ENCODE measurements at places on chromosomes 2 and 18.

- no peak for DNase-seq
These were observed 160.1 kb upstream of the ZC3H15 start for GRCh38 chr2:186325827-186326535.

DNA sequence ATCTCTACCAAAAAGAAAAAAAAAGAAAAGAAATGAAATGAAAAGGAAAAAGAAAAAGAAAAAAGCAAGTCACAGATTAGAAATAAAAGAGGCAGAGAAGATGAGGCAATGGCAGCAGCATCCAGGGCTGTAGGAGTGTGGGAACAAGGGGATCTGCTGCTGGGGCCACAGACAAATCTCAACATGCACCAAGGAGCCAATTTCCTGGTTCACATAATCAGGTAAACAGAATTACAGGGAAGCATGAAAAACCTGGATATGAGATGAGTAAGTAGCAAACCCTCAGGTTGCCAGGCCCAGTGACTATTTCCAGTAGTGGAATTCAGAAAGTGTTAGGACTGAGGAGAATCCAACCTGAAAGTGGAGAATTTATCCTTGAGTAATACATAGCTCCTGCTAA, 77.4 kb upstream of the ARHGAP28 start:
- no peak for DNase-seq

DNA sequence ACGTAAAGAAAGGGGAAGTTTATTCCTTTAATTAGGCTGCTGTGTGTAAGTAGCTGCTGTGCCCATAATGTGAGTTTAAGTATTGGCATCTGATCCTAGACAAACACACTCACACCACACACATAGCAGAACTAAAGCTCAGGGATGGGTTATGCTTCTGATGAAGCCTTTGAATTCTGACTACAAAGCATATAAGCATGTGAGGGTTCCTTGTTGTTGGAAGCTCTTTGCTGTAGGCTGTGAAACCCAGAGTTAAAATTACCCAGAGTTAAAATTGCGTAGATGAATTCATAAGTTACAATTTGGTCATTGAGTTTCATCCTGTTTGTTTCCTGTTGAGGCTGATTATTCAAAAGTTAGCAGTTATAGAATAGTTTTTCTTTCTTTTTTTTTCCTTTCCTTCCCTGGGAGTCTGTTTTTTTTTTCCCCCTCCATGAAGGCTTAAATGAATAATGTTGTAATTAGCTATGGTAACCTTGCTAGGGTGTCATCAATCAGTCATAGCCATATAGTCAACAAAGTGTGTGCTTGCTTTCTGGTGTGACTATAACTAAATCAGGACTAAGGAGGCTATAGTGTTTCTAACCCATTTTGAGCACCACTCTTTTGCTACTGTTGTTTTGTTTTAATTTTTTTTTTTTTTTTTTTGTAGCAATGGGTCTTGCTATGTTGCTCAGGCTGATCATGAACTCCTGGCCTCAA, 426.1 kb downstream of the PARD3B start:
- DNase-seq: no peak

GRCh38 chr2:199850718-199851500, at the start of gene FTCDNL1:
Gene FTCDNL1, minus strand, starts transcription at chr2:199851192. Its CDS starts 2,230 bp downstream, at chr2:199848962.
- peak; percentile 84 for DNase-seq

DNA sequence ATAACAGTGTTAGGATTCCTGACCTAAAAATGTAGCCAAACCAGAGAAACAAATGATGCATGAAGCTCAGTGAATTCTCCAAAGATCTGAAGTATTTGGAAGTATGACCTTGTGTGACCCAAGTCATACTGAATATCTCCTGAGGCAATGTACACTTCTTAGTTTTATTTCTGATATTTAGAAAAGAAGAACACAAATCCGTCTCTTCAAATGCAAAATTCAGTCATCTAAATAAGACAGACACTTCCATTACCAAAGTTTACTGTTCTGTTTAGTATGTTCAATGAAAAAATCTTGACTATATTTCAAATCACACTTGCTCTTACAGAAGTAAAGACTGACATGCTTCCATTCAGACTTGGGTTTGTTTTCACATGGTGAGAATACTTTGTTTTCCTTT, 495.7 kb downstream of the RIT2 start:
- DNase-seq: no peak

DNA sequence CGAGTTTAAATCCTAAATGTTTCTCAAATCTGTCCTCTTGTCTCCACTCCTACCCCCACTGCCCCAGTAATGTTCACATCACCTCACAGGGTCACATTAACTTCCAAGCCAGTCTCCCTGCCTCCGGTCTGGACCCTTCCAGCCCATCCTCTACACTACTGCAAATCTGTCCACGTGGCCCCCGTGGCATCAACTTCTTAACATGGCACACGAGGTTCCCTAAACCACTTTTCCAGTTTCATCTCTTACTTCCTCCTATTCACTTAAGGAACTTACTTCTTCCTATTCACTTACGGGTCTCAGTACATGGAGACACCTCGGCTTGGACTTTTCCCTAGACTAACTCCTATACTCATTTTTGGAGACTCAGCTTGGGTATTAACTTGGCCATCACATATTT, 27.0 kb downstream of the MRPL33 start:
- DNase-seq: no peak

GRCh38 chr2:12043131-12043530, 296.7 kb downstream of the LPIN1 start:
- DNase-seq: no peak

DNA sequence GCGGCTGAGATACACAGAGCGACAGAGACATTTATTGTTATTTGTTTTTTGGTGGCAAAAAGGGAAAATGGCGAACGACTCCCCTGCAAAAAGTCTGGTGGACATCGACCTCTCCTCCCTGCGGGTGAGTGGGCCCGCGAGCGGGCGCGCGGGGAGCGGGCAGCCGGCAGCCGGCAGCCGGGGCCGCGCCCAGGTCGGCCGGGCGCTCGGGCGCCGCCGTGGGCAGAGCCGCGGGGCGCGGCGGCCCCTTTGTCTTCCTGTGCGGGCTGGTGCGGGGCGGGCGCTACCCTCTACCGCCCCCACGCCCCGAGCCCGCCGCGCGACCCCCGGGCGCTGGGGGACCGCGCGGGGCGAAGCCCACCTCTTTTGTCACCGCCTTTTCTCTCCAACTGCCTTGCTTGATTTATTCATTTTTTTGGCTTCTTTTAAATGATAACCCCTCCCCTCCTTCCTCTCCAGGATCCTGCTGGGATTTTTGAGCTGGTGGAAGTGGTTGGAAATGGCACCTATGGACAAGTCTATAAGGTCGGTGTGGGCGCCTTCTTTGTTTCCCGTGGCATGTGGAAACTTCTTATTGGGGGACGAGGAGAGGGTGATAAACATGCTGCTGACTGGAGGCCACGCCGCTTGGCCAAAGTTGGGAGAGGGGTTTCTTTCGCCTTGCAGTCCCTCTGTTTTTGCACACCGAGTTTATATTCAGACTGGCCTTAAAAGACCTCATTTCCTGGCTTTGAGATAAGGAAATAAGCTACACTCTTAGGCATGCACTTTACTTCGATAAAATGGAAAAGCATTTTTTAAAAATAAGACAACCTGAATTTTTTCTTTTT, 722 bp downstream of the MAP4K4 start:
- no peak for DNase-seq

DNA sequence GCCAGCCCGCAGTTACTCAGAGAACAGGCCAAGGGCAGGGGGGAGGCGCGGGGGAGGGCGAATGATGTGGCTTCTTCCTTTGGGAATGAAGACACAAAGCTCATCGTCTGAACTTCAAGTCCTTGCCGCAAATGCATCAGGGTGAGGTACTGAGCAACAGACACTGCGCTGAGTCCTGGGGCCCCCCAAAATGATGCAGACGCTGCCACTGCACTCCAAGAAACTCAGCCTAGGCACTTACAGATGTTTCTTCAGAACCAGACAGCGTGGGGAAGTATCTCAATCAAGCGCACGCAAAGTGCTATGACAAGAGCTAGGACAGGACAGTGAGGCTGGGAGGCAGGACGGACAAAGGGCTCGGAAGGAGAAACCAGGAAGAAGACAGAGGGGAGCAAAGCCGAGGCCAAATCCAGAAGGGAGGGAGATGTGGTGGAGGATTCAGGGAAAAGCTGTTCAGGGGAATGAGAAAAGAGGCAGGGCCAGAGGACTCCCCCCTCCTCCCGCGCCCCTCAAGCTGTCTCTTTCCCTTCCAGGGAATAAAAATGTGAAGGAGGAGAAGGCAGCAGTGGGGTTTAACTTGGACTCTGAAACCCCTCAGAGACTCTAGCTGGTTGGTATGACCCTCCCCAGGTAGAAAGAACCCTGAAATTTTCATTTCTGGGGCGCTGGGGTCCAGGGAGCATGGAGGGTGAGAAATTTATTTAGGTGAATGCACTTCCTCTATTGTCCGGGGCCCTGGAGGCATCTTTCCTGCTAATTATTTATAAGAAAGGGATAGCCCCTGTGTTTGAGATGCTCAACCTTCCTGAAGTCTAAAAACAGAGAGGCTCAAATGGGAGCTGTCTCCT, 34.9 kb downstream of the CIB4 start:
- no peak for DNase-seq

DNA sequence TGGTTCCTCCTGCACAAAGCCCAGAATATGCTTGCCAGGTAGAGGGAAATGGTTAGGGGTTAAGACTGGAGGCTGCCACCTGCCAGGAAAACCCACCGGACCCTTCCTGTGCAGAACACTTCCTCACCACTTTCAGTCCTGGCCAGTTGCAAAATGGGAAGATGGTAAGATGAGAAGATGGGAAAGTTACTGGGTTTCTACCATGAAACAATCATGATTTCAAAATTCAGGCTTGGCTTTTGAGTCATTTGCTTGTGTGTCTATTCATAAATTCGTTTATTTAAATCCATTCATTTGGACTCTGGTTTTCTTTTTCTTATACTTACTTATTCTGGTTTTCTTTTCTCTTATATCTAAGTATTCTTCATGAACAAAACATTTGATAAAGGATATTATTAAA, 7.2 kb downstream of the BMP10 start:
- no peak for DNase-seq

DNA sequence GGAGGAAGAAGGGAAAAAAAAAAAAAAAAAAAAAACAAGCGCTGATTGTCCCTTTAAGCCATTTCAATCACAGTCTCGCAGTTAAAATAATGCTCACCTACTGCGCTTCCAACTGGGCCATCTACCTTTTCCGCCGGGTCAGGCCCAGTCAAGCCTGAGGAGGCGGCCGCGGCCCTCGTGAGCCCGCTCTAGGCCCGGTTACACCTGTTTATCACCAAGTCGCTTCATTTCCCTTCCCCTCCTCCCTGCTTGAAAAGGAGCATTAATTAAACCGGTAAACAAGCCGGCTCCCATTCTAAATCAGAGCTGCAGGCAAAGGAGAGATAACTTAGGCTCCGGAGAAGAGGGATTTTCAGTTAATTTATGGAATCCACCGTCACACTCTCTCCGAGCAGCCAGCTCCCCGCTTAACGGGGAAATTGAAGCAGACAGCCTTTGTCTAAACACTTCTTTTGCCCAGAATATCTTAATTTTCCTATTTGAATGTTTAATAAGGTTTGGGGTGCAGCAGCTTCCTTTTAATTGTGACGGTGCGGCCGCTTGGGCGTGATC, 140.1 kb upstream of the SIX3 start:
- DNase-seq: no peak

GRCh38 chr2:148493822-148494563, 150.6 kb upstream of the EPC2 start:
- no peak for DNase-seq

Measured in hippocampal formation (tissue), 2 donors.